ENCODE measurements at places on chromosomes 3 and 15.

GRCh38 chr3:9064850-9065249, 101.6 kb upstream of the RAD18 start:
- DNase-seq = no peak

- no peak for DNase-seq
Observed at GRCh38 chr3:189235214-189235613, 63.4 kb downstream of the TPRG1 start.

DNA sequence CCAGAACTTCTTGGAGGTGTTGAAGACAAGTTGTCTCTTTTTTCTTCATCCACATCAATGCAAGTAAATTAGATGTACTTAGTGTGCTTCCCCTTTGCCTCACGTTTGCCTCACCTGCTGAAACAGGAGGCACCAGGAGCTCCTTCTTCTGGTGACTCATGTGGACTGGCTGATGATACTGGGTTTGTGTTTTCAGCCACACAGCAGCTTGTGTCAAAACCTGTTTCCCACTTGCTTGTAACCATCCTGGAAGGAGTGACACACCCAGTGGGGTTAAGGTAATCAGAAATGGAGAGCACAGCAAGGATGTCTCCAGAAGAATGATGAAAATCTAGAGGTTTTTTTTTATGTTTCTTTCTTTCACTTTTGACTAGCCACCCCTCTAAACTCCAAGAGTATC, 143.3 kb upstream of the RBMS3 start:
- no peak for DNase-seq

GRCh38 chr3:150520408-150520807, 25.9 kb downstream of the SERP1 start:
- DNase-seq = no peak

- DNase-seq = no peak
Observed at GRCh38 chr3:23675010-23675409, 130.7 kb upstream of the UBE2E1 start.

DNA sequence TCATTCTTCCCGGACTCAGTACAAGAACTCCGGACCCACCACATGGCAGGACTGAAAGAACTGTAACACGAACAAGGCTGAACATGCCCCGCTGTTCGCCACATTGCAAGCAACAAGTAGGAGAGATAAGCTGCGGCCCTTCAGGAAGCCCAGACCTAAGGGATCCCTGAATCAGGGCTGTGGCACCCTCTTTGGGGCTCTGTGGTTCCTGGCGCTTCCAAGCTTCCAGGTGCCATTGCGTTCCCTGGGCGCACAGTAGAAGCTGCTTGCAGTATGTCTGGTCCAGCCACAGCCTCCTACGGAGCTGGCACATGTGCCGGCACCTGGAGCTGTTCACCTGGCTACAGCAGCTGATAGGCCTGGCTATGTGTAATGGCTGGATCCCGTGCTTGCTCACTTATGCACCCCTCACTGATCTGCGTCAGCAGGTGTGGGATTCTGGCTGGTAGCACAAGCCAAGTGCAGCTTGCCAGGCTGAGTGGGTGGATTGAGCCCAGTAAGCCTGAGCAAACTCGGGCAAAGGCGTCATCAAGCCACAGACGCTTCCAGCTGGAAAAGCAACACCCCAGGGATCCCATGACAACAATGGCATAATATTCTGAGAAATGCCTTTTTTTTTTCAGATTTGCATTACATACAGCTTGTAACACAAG, 748.6 kb upstream of the GBE1 start:
- DNase-seq = no peak

DNA sequence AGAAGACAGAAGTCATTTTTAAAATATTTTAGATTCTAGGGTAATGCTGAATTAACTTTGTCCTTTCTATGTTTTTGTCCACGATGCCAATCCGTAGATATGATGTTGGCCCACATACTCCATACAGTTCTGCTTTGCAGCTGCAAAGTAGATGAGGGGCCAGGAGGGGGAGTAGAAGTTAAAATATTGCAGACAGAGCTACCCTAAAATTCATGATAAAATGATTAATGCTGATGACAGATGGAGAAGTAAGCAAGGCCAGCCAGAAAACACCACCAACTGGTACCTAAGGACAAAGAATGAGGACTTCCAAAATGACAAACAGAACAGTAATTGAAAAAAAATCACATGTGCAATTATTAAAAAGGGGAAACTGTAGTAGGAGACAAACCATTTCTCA, 756.6 kb upstream of the ARPP21 start:
- DNase-seq = no peak

DNA sequence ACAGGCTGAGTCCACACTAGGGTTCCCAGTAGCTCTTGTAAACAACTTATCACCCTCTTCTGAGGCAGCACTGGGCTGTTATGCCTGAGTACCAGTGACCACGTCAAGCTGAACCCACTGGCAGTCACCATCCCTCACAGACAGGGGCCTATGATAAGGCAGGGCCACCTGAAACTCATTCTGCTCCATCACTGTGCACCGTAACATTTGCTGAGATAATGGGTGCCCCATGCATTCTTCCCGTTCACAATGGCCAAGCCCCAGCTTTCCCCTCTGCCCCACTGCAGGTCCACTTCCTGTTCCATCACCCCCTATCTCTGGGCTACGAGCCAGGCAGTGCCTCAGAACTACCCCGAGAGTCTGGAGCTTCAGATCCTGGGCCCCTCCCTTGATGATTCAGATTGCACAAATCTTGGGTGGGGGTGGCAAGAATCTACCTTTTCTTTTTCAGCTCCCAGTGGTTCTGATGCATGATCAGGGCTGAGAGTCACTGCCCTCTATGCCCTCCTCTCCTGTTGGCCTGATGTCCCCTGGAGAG, 158.0 kb downstream of the RAB11A start:
- DNase-seq = no peak

DNA sequence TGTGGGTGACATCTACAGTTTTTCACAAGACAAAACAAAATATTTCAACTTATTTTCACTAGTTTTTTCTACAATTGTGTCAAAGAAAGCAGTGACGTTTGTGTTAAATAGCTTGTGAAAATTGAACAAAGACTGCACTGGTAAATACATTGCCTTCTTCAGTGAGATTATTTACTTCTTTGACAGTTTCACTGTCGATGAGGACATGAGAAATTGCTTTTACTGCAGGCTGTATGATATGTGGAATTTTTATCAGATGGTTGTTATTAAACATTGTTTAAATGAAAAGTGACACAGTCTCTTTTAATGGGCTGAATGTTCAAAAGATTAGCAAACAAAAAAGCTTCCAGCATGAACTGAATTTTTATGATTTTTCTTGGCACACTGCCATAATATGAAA, 773.9 kb upstream of the CADM2 start:
- DNase-seq = no peak

DNA sequence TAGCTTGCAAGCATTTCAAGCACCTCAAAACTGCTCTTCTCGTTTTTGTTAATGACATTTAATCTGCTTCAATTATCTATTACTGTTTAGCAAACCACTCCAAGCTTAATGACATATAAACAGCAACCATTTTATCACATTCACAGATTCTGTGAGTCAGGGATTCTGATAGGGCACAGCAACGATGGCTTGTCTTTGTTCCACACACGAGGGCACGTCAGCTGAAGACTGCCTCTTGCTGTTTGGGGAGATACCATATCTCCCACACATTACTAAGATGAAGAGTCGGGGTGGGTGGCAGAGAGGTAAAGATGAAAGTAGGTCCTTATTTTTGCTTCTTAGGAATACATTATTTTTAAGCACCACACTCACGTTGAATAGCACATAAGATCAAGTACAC, 19.3 kb downstream of the CPOX start:
- no peak for DNase-seq

- DNase-seq = no peak
Observed at GRCh38 chr3:173702561-173702960, 305.0 kb downstream of the NLGN1 start.

DNA sequence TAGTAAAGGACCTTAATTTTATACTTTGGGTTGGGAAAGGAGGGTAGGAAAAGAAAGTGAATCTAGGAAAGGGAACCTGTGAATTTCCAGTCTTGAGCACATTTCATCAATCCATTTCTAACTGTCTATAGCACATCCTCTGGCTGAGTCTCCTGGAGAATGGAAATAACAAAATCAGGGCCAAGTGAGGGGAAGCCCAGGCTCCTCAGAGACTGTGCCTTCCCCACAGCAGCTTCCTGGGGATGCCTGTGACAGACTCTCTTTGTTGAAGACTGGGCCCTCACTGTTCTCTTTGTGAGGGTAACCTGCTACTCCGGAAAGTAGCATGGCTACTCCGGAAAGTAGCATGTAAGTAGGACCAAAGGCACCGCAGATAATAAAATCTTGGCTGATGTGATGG, 22.6 kb upstream of the CSPG5 start:
- no peak for DNase-seq

DNA sequence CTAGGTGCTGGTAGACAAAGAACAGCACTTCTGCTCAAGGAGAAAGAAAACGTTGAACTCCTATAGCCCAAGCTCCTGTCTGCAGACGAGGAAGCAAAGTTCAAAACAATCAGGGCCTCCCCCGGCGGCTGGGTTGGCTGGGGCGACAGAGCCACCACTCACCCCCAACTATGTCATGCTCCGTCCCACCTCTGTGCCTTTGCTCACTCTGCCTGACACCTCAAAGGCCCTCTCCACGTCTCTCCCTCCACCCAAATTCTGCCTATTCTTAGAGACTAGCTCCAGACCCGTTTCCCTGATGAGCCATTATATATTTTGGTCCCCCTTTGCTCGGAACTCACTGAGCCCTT, 304.3 kb downstream of the TLE3 start:
- no peak for DNase-seq

DNA sequence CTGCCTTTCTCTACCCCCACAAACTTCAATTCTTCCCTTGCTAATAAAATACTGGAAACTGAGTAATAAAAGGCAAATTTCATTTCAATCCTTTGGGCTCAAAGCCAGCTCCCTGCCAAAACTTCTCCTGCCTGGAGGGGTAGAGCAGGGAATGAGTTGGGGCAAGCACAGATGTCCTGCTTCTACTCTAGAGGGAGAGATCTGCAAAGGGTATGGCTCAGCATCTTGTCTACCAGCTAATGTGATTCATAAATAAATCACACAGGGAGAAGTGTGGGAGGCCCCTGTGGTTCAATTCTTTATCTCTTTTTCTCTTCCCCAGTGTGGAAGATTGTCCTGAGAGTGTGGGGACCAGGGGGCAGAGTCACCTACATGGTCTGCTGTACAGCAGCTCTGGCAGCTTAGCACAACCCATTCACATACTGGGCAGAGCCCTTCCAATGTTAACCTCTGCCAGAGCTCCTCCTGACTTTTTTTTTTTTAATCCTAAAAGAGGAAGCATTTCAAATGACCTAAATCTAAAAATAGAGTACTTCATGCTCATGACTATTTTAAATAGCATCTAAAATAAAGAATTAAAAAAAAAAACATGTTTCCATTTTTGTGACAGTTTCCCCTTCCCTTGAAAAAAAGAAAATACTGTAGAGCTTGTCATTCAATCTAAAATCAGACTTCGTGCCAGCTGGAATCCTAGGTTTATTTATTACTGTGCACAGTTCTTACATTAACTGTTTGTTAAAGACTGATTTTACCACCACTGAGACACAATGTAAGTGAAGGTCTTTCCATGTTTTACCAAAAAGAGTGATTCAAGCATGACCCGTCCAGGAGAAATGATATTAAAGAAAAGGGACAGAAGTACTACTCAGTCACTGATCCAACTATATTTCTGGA, 1083.7 kb upstream of the CFAP20DC start:
- no peak for DNase-seq

DNA sequence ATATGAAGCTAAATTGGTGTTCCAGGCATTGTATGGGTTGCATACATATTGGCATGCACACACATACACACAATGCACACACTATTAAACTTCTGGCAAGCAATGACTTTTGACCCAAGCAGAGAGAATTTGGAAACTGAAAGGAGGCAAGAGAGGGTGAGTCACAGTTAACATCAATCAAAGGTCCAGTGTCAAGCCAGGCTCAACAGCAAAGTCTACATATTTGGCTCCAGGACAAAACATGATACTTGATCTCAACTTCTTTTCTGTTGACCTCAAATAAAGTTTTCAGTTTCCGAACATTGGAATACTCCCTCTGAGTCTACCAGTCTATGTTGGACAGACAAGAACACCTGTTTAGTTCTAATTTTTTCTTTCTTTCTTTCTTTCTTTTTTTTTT, 28.3 kb downstream of the IL12A start:
- DNase-seq = no peak

Measured in KG1 (cell line).